ENCODE measurements at places on chromosomes 5 and 9.

- no peak for DNase-seq
These were observed 198.1 kb upstream of the WWC1 start for GRCh38 chr5:168093200-168093910.

- no peak for DNase-seq
These were observed 28.9 kb downstream of the TMEM167A start for GRCh38 chr5:83048277-83048676.

DNA sequence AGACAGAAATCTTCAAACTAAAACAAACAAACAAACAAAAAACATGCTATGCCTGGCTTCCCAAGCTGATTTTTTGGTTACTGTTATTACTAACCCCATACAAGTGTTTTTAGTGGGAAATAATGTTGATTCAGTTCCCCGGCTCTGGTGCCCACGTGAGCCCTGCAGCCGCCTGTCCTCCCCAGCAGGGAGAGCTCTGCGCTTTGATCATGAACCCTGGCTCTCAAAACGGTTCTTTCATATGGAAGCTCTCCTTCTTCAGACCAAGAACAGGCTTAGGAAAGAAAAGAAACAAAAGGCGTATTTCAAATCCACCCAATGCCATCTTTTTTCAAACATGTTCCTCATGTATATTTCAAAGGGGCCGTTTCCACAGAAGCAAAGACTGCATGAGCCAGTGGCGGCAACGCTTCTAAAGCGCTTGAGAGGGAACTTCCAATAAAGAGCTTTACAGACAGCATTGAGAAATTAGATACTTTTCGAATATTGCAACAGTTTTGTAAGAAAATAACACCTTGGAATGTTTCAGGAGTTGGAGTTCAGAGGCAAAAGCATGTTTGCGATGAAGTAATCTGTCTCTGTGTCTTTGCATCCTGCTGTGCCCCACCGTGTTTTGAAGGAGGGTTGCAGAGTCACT, 74.8 kb downstream of the ICE1 start:
- peak; percentile 77 for DNase-seq

DNA sequence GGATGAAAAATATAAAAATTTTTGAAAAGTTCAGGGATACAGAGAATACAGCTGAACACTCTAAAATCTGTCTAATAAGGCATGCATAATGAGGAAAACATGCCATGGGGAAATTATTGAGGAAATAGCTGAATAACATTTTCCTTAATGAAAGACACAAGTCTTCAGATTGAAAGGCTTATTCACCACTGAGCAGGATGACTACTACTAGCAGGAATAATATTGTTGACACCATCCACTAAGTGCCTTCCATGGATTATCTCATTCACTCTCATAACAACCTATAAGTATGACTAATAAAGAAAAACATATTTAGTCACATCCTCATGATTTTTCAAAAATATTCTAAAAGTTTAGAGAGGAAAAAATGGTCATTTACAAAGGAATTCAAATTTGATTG, 96.7 kb upstream of the FER start:
- no peak for DNase-seq

Measured in D341Med (cell line).